Hematopoietic multipotent progenitor cell treated with erythropoietin and hydrocortisone succinate and interleukin-3 and kit ligand, for 15 days (in vitro differentiated cells): ENCODE measurements at places on chromosomes 2 and 18.

DNA sequence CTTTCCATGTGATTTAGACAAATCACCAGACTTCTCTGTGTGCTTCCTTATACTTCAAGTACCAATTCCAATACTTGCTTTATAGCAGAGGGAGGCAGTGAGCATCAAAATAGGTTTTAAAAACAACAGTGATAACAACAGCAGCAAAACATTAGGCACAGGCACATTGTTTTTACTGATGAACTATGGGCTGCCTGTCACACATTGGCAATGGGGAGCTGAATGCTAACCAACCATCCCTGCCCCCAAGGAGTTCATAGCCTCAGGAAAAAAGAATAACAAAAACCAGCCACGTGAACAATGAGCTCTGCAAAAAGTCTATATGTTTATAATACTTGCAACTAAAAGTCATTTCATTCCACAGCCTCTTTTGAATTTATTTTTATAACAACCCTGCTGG, 287.9 kb upstream of the TRIB2 start:
- no peak for DNase-seq

GRCh38 chr2:38155015-38155414, 79.1 kb upstream of the CYP1B1 start:
- no peak for DNase-seq

GRCh38 chr2:101080211-101081068, 70.7 kb downstream of the TBC1D8 start:
- no peak for DNase-seq

DNA sequence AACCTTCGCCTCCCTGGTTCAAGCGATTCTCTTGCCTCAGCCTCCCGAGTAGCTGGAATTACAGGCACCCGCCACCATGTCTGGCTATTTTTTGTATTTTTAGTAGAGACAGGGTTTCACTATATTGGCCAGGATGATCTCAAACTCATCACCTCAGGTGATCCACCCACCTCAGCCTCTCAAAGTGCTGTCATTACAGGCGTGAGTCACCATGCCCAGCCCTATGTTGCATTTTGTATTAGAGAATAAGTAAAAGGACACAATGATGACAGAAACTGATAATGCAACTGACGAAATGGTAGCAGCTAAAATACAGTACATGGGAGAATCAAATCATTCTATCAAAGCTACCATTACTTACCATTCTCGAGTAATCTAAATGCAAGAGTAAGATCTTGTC, 276.7 kb downstream of the DSEL start:
- DNase-seq: no peak

- DNase-seq: no peak
These were observed 46.7 kb downstream of the LYPD1 start for GRCh38 chr2:132623096-132623839.

DNA sequence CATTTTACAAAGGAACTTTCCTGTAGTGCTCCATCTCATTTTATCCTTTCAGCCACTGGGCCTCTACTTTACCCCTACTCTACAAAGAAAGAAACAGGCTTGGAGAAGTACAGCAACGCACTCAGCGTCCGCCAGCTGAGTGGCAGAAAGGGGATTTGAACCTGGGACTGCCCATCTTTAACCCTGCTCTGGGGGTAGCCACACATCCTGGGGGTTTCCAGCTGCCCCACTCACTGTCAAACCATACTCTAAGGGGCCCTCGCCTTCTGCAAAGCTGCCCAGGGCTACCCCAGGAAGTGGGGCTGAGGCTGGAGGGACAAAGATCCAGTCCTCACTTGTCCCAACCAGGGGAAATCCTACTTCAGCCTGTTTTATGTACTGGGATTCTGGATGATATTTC, 17.9 kb downstream of the HS1BP3 start:
- no peak for DNase-seq

GRCh38 chr18:78983512-78983911, 3.9 kb downstream of the SALL3 start:
- no peak for DNase-seq

GRCh38 chr2:195636890-195637289, 20.1 kb upstream of the SLC39A10 start:
- no peak for DNase-seq

GRCh38 chr2:100541404-100541803, 21.4 kb upstream of the PDCL3 start:
- DNase-seq: no peak

GRCh38 chr2:3472966-3473365, 46.4 kb downstream of the ADI1 start:
- no peak for DNase-seq

DNA sequence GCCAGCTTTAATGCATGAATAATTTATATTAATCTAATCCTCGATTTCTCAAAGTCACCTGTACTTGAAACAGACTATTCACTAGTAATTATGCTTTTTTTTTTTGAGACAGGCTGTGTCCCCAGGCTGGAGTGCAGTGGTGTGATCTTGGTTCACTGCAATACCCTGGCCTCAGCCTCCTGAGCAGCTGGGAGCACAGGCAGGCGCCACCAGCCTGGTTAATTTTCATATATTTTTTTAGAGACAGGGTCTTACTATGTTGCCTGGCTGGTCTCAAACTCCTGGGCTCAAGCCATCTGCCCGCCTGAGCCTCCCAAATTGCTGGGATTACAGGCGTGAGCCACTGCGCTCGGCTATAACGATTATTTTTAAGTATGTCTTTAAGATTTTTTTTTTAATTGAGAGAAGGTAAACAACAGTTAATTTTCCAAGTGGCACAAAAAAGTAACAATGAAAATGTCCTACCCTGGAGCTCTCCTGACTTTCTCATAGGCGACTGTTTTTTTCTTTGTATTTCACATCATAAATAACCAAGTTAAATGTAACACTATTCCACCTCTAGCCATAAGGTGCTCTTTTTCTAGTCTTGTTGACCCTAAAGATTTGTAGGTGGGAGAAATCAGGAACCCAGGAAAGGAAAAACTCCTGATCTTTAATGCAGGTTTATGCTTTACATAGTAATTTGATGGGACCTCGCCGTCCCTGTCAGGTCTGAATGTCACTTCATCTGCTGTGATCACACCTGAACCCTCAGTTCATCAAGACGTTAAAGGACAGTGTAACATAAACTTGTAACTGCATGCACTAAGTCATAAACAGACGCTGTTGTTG, 1.3 kb upstream of the ANKRD12 start:
- DNase-seq: no peak

GRCh38 chr2:55010915-55011314, 39.3 kb downstream of the RTN4 start:
- no peak for DNase-seq

GRCh38 chr2:241417626-241418025, 61.5 kb downstream of the FARP2 start:
- no peak for DNase-seq

DNA sequence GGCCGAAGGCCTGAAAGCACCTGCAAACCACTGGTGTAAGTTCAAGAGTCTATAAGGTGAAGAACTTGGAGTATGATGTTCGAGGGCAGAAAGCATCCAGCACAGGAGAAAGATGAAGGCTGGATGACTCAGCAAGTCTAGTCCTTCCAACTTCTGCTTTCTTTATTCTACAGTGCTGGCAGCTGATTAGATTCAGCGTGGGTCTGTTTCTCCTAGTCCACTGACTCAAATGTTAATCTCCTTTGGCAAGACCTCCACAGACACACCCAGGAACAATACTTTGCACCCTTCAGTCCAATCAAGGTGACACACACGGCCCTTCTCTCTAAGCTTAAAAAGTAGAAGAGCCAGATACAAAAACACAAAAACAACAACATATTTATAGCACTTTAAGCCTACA, 43.4 kb downstream of the NMS start:
- DNase-seq: peak; percentile 33

GRCh38 chr2:121297217-121297830, 12.3 kb upstream of the TFCP2L1 start:
- DNase-seq: no peak

DNA sequence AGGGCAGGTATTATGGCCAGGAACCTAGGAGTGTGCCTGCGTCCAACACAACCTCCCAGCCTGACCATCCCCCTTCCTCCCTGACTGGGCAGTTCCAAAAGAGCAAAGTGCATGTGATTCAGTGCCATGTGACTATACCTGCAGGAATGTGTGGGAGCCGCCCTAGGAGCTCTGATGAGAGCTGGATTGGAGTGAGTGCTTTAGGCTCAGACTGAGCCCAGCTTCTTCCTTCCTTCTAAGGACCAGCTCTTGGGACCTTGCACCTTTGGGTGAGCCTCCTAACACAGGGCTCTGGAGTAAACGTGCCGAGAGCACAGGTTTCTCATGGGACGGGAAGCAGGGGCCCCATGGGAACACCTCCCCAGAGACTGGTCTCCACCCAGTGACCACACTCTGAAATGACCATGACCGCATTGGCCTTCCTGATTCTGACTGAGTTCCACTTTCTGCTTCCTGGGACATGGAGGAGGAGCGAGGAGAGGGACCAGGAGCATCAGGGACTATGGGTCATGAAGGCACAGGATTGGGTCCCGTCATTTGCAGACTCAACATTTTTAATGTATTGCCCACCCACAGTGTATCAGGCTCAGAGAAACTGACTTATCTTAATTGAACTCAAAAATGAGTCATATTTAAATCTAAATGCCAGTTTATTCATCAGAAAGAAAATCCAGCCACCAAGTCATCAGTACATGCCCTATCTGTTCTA, 87.8 kb upstream of the BCL2L11 start:
- no peak for DNase-seq

GRCh38 chr2:28160986-28161425, 231.7 kb upstream of the FOSL2 start:
- no peak for DNase-seq

- DNase-seq: peak; percentile 51
These were observed 39.4 kb downstream of the AGFG1 start for GRCh38 chr2:227511239-227511930.

GRCh38 chr2:188294352-188294926, 2.8 kb downstream of the GULP1 start:
- DNase-seq: no peak

DNA sequence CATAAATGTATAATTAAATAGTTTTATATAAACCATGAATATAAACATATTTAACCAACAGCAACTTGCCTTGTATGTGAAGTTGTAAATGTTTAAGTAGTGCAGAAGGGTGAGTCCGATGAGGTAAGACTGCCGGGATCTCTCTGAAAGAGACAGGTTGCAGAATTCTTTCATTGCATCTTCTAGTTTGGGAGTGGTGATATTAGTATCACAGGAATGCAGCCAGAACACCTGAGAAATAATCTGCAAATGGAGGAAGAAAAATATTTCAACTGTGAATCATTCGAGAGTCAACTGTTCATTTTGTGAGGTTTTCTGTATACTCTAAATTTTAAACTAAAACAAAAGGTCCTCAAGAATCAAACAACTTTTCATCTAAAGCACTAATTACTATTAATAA, 123.0 kb downstream of the ABCA12 start:
- DNase-seq: no peak

GRCh38 chr2:99490623-99491461, 1.0 kb upstream of the REV1 start:
- no peak for DNase-seq

GRCh38 chr18:331221-331821, 63.5 kb upstream of the THOC1 start:
- DNase-seq: no peak

DNA sequence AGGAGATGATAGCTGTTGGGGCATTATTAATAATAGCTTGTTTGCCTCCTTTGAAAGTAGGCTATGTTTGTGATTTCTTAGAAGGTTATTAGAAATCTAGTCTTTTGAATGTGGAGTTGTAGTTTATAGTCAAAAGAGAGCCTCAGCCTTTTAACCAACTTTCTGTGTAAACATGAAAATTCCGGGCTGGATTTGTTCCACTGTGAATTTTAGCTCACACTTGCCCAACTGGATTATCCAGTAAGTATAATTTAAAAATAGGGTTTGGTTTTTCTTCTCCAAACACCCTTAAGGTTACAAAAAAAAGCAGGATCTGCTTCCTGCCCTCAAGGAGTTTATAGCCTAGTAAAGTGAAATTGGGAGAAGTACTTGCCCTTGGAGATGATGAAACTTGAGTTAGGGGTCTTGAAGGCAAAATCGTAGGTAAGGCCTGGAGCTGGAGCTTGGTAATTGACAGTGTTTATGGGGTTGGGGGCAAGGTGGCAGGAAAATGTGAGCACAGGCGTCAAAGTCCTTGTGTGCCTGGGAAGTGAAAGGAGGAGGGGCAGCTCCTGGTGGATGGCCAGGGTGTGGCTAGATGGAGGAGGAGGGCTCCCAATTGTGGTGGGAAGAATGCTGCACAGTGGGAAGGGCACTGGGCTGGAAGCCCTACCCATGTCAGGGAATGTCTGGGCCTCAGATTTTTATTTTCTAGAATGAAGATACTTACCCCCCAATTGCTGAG, 21.3 kb downstream of the ITGA6 start:
- DNase-seq: no peak

- no peak for DNase-seq
These were observed 30.8 kb downstream of the FBXO48 start for GRCh38 chr2:68436270-68436669.

DNA sequence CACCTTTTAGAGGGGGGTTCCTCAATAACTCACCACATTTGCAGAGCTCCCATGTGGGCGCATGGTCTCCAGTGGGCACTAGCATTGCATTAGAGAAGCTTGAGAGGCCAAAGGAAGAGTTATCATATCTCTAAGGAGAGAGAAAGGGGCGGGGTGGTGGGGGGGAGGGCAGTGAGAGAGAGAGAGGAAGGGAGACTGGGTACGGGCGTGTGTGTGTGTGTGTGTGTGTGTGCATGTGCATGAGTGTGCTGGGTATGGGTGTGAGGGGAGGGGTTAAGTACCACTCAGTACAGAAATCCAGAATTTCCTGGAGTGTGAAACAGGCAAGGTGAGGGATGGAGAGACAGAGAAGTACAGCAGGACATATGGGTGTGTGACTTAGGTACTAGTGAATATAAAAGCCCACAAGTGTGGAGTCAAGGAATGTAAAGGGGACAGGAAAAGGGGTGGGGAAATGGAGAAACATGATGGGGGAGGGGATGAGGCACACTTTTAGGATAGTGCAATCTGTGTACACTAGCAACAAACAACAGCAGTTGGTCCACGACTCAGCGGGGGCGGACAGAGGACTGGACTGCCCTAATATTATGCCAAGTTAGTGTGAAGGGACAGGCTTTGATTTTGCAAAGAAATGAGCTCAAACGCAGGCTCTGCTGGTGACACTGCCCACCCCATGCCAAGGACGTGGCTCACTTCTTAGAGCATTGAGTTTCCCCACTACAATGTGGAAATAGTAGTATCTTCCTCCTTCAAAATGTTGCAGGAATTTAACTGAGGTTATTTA, 91.3 kb downstream of the SPRED2 start:
- no peak for DNase-seq

DNA sequence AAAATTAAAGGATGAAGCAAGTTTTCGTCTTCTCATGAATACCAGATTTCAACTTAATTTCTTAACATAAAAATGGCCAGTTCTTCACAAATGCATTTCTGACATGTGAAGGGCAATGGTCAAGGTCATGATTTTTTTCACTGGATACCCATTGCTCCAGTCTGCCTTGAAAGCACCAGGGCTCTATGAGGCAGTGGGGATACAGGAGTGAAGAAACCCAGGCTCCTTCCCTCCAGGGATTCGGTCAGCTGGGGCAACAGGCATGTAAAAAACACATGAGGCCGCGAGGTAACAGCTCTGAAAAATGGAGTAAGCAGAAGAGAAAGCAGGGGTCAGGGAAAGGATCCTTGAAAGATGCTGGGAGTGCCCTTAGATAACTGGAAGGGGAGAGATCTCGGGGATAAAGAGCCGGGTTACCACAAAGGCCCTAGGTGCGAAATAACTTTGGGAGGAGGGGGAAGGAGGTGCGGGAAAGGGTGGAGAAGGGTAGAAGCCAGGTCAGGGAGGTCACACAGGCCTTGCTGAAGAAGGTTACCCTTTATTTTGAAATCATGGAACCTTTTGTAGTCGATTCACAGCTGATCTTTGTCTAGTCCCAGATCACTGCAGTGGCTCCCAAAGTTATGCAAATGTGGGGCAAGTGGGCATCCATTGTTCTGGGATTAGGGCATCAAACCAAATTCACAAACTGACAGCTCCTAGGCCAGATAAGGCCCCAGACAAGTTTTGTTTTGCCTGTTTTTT, 5.2 kb upstream of the SPRED2 start:
- DNase-seq: no peak
